ENCODE measurements at places on chromosomes 13 and 19. TPM values are rescaled to one million over a fixed set of nuclear protein-coding genes. Genes with fewer than 3 reads are reported as not detected.

C1QTNF9 gene
- not detected for total RNA-seq

CBARP gene
- 26.2 TPM for total RNA-seq

SIGLEC8 gene
- not detected for total RNA-seq

DCT gene
- total RNA-seq = 0.43 TPM

- H3K27ac ChIP-seq = no peak overlapping the region
- DNase-seq = no peak
- no peaks in the 10 kb centered on the region for H3K27me3 ChIP-seq
- no peak overlapping the region for H3K4me3 ChIP-seq
- peaks cover 3% of the 10 kb centered on the region for H3K36me3 ChIP-seq
Measured at GRCh38 chr13:112753833-112754232, 64.0 kb downstream of the ATP11A start.

DNA sequence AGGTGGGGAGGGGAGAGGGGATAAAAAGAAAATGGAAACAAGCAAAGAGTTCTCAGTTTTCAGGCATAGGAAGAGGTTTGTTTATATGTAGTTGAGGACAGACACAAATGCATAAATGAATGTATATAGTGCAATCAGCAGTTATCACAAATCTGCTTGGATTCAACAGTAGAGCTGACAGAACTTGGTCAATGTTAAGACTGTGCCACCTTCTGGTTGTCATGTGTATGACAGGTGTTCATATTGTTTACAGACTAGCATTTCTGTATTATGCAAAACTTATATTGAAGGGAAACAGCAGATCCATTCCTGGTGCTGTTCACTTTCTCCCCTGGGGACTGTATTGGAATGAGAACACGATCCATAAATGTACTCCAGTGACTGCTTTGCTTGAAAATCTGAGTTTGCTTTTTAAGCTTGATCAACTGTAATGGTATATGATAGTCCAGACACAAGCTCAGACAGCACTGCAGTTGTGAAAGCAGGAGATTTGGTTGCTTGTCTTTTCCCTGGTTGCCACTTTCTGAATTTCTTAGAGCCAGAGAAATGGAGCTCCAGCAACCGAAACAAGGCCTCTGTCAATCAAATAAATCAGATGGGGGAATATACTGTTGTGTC, 319.5 kb upstream of the OBI1 start:
- no peaks in the 10 kb centered on the region for H3K36me3 ChIP-seq
- H3K27me3 ChIP-seq = peaks cover 43% of the 10 kb centered on the region

- peak overlapping the region; percentile 74 for H3K27ac ChIP-seq
- H3K36me3 ChIP-seq = no peaks in the 10 kb centered on the region
- peaks cover 54% of the 10 kb centered on the region for H3K27me3 ChIP-seq
Measured at GRCh38 chr13:21670006-21670882, 629 bp upstream of the FGF9 start.

GRCh38 chr19:18053576-18054219, 33.0 kb downstream of the IL12RB1 start:
- no peak overlapping the region for H3K4me3 ChIP-seq
- no peaks in the 10 kb centered on the region for H3K36me3 ChIP-seq
- H3K4me1 ChIP-seq = peaks cover 12% of the 10 kb centered on the region
- H3K27ac ChIP-seq = no peak overlapping the region

DNA sequence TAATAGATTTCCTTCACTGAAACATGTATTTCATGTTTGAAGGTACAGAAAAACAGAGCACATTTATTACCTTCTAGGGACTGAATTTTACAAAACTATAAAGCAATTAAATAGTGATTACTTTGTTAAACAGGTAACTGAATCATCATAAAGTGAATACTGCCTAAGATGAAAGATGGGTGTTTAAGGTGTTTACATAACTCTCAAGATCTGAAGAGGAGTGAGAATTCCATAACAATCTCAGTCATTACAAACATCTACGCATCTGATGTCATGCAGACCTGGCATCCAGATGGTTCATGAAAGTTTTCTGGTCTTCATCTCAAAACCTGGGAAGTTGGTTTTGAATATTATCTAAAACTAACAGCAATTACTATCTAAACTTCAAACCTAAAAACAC, 80.4 kb downstream of the MIPEP start:
- DNase-seq = no peak
- peaks cover 8% of the 10 kb centered on the region for H3K36me3 ChIP-seq
- no peaks in the 10 kb centered on the region for H3K27me3 ChIP-seq
- H3K4me1 ChIP-seq = peaks cover 18% of the 10 kb centered on the region
- H3K27ac ChIP-seq = no peak overlapping the region
- no peak overlapping the region for H3K4me3 ChIP-seq

DNA sequence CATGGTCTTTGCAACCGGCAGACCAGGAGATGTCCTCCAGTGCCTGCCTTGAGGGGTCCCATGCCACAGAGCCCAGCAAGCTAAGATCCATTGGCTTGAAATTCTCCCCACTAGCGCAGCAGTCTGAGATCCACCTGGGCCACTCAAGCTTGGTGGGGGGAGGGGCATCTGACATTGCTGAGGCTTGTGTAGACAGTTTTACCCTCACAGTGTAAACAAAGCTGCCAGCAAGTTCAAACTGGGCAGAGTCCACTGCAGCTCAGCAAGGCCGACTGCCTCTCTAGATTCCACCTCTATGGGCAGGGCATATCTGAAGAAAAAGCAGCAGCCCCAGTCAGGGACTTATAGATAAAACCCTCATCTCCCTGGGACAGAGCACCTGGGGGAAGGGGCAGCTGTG, 32.0 kb upstream of the ITM2B start:
- no peak for DNase-seq
- H3K36me3 ChIP-seq = peaks cover 3% of the 10 kb centered on the region
- no peaks in the 10 kb centered on the region for H3K27me3 ChIP-seq
- no peaks in the 10 kb centered on the region for H3K4me1 ChIP-seq

DNA sequence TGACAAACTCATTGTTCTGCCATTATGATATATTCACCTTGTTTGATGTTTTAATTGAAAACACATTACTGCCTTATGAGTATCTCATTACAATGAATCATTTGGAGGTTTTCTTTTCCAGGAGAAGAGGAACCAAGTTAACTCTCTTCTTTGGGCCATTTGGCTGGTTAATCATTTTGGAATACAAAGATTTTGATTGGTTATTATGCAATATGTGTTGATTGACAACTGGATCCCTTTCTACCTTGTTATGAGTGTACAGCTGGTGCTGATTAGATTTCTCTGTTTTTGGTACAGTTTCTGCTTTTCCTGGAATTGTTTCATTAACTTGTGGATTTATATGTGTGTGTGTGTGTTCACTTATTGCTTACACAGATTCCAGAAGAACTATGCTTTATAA, 49.2 kb upstream of the RGCC start:
- H3K36me3 ChIP-seq = no peaks in the 10 kb centered on the region
- H3K27me3 ChIP-seq = peaks cover 3% of the 10 kb centered on the region
- no peak overlapping the region for H3K4me3 ChIP-seq
- H3K4me1 ChIP-seq = peaks cover 5% of the 10 kb centered on the region
- DNase-seq = no peak

DNA sequence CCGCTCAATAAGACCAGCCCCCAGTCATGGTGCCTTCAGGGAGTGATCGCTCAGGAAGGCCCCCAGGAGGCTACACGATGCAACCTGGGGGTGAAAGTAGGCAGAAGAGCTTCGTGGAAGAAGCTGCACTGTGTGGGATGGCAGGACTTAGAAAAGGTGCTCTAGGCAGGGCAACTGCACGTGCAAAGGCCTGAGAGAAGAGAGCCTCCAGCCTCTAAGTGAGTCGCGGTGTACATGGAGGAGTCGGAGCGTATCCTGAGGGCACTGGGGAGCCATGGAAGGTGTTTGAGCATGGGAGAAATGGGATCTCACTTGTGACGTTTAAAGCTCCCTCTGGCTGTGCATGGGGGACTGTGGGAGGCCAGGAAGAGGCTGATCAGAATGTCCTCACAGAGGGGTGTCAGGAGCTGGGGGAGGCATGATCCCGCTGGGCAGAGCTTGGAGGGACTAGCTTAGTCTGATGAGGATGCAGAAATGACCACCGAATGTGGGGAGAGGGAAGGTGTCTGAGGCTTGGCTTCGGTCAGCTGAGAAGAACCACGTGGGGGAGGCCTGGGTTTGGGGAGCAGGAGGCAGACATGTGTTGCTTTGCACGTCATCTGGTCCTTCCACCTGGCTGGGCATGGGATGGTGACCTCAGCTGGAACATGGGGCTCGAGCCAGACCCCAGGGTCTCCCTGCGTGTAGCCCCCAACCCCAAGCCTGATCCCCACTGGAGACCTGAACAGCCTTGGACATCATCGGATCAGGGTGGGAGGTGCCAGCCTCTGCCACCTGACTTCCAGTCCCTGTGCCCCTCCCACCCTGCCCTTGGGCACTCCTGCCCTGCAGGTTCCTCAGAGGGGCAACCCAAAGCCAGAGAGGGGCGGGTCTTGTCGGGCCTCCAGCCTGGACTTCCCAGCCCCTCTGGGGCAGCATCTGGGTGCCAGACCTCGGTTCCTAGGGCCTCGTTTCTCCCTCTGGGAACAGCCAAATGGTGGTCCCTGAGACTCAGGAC, 1.1 kb downstream of the APC2 start:
- H3K36me3 ChIP-seq = peaks cover 3% of the 10 kb centered on the region
- H3K27ac ChIP-seq = peak overlapping the region; percentile 89
- H3K4me1 ChIP-seq = peaks cover 34% of the 10 kb centered on the region
- peaks cover 58% of the 10 kb centered on the region for H3K27me3 ChIP-seq

- no peaks in the 10 kb centered on the region for H3K36me3 ChIP-seq
- no peak overlapping the region for H3K4me3 ChIP-seq
- H3K4me1 ChIP-seq = peaks cover 6% of the 10 kb centered on the region
Measured at GRCh38 chr13:107721125-107721869, 494.0 kb downstream of the LIG4 start.

DNA sequence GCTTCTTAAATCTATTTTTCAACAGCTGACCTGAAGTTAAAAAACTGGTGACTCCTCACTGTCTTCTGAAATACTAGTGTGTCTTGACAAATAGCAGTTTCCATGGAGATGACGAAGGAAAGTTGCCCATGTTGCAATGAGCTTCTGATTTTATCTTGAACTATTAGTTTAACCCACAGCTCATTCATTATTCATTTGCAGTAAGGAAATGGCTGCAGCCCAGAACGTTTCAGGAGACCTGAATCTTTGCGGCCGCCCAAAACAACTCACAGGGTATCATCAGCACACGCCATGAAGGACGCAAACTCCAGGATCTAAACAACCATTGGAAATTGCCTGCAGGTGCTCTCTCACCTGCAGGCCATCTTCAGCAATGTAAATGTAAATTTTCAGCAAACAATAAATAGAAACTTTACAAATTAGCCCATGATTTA, 142.5 kb downstream of the DCLK1 start:
- no peak overlapping the region for H3K27ac ChIP-seq
- H3K36me3 ChIP-seq = peaks cover 2% of the 10 kb centered on the region
- H3K4me3 ChIP-seq = no peak overlapping the region
- peaks cover 36% of the 10 kb centered on the region for H3K4me1 ChIP-seq

DNA sequence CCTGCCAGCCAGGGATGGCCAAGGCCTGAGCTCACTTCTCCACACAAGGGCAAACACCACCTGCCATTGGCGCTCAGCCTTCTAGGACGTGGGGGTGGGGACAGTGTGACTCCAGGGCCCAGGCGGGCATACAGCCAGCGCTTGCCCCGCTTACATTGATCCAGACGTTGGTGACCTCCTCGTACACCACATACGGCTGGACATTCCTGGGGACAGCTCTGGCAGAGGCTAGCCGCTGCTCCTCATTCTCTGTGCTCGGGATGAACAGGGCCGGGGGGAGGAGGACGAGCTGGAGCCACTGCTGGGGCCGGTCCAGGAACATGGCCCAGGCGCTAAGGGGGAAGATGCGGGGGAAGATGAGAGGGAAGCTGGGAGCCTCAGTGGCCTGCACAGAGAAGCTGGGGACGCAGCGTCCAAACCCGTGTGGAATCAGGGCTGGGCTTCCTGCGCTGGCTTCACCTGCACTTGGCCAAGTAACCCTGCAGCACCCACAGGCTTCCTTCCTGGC, 25.1 kb upstream of the MYDGF start:
- no peaks in the 10 kb centered on the region for H3K4me1 ChIP-seq
- no peak overlapping the region for H3K27ac ChIP-seq
- H3K27me3 ChIP-seq = no peaks in the 10 kb centered on the region
- peaks cover 11% of the 10 kb centered on the region for H3K36me3 ChIP-seq

DNA sequence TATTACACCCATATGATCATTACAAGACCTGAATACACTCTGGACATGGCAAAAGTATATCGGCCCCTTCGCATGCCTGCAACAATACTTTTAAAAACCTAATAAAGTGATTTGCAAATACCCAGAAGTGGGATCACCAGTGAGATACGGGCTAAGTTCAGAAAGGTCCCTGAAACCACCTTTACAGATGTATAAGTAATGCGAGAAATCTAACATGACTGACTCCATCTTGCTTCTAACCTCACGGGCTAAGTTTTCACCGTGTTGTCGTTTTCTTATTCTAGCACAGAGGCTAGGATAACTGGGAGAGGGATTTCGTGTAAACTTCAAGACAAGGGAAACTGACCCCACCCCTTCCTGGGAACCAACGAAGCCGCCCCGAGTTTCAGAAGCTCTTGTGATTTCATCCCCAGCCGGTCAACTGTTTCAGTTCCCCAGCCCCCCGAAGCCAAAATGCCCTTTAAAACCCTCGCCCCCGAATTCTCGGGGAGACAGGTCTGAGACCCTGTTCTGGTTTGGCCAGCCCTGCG, 703 bp downstream of the NEK3 start:
- peak overlapping the region; percentile 91 for H3K27ac ChIP-seq
- peak overlapping the region; percentile 93 for H3K4me3 ChIP-seq
- peaks cover 56% of the 10 kb centered on the region for H3K4me1 ChIP-seq
- H3K27me3 ChIP-seq = no peaks in the 10 kb centered on the region
- DNase-seq = no peak
- peaks cover 5% of the 10 kb centered on the region for H3K36me3 ChIP-seq

- H3K36me3 ChIP-seq = peaks cover 3% of the 10 kb centered on the region
- no peak overlapping the region for H3K27ac ChIP-seq
- no peak for DNase-seq
- H3K4me3 ChIP-seq = no peak overlapping the region
Measured at GRCh38 chr19:42634409-42635232, 39.9 kb upstream of the CEACAM8 start.

DNA sequence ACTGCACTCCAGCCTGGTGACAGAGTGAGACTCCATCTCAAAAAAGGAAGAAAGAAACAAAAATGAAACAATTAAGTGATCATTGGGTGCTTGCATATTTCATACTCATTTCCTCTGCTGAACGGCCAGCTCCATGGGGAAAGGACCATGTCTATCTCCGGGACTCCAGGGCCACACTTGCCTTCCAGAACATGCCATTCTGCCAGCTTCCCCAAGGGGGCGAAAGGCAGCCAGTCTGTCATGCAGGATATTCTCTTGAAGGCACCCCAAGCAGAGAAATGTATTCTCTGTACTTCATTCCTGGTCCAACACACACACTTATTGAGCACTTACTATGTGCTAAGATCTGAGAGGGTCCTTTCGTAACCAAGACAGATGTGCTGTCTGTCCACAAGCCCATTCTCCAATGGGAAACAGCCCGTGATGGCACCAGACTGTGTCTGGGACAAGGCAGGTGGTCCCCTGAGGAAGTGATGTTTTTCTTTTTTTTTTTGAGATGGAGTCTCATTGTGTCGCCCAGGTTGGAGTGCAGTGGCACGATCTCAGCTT, 10.2 kb upstream of the CARM1 start:
- no peak overlapping the region for H3K27ac ChIP-seq
- H3K36me3 ChIP-seq = no peaks in the 10 kb centered on the region
- H3K4me1 ChIP-seq = peaks cover 26% of the 10 kb centered on the region
- peak; percentile 44 for DNase-seq
- H3K27me3 ChIP-seq = no peaks in the 10 kb centered on the region
- H3K4me3 ChIP-seq = no peak overlapping the region

GRCh38 chr19:17873786-17874757, 2.3 kb downstream of the SLC5A5 start:
- H3K36me3 ChIP-seq = no peaks in the 10 kb centered on the region
- no peaks in the 10 kb centered on the region for H3K4me1 ChIP-seq
- peak; percentile 58 for DNase-seq
- no peak overlapping the region for H3K27ac ChIP-seq
- H3K27me3 ChIP-seq = peaks cover 49% of the 10 kb centered on the region
